ENCODE measurements at places on chromosomes 2 and 18.
A peak's percentile ranks its signal among the peaks of the same experiment; 100 is the strongest.

DNA sequence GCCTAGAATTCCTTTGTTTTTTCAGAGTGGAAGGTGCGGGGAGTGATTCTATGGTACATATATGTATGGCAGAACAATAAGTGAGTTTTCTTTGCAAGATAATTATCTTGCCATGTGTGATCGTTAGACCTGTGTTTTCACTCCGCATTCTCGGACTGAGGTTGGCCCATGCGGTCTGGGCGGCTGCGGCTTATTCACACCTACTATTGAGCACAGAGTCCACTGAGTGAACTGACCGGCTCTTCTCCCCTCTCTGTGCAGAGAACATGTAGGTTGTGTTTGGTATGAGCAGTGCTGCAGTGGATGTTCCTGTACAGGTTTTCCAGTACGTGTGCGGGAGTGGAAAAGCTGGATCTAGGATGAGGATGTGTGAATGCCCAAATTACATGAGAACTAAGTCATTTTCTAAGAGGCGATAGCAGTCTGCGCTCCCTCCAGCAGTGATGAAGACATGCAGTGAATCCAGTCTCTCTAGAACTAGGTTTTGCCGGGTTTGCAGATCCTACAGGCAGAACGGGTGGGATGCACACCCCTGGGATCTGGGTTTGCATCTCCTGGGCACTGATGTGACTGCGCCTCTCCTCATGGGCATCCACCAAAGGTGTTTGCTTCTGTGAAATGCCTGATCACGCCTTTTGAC, 27.1 kb downstream of the MTERF4 start:
- DNase-seq: no peak

GRCh38 chr2:196988639-196989038, 62.1 kb upstream of the PGAP1 start:
- no peak for DNase-seq

DNA sequence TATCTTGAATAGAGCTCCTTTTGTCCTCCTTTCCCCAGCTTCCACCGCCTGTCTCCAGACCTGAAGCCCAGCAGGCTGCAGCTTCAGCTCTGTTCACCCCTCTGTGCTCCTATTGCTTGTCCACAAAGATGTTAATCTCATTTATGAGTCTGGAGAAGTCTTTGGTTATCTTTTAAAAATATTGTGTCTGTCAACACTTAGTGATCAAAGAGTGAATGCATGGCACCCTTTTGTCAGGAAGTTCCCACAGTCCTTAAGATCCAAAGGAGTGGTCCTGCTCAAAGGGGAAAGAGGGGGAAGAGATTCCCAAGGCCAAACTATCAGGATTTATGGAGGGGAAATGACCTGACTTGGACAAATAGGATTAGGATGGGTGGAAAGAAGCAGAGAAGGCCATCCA, 118.9 kb downstream of the ACAA2 start:
- DNase-seq: no peak

DNA sequence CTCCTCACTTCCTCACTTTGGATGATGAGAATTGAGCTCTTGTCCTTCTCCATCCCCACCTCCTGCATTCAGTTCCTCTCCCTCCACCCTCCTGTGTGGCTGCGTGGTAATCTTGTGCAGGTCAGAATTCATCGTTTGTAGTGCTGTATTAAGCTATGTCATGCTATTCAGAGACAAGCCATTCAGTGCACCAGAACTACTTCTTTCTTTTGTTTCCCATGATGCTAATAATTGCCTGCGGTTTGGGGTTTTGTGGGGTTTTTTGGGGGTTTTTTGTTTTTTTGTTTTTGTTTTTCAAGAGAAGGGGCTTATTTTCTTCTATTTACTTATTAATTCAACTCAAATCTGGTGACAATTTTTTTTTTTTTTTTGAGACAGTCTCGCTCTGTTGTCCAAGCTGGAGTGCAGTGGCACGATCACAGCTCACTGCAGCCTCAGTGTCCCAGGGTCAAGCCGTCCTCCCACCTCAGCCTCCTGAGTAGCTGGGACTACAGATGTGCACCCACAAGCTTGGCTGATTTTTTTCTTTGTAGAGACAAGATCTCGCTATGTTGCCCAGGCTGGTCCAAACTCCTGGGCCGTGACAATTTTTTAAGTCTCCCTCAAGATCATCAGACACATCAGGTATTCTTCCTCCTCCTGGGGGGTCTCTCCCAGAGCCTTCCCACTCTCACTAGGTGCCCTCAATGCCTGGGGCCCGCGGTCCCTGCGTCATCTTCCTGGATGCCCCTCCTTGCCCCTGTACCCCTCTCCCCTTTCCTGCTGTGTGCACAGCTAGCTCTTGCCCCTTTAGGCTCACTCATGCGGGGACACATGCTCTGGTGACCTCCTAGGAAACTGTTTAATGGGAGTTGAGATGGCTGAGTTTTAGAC, 37.8 kb downstream of the MAL start:
- DNase-seq: no peak

- DNase-seq: peak; percentile 70
These were observed 1.7 kb upstream of the POLR2D start for GRCh38 chr2:127859712-127860085.

DNA sequence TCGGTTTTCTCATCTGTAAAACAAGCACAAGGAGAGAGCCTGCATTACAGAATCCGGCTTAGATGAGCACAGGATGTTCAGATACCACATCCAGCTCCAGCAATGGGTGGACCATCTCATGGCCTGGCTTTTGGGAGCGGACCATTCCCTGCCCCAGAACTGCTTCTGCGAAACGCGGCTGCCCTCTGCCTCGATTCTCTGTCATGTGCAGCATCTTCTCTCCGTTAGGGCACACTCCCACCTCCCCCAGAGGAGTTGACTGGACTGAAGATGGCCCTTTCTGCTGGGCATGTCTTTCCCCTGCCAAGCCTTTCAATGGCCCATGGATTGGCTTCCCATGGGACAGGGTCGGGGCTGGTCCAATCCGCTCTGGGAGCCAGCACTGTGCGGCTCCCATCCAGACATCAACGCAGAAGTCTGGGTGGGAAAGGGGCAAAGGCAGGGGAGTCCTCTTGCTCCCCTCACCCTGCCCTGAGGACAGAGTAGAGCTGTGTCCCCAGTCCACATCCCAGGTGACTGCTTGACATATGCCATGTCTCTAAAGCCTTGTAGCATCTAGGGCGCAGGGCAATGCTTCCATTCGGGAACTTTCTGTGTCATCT, 14.3 kb upstream of the FAHD2A start:
- DNase-seq: no peak

DNA sequence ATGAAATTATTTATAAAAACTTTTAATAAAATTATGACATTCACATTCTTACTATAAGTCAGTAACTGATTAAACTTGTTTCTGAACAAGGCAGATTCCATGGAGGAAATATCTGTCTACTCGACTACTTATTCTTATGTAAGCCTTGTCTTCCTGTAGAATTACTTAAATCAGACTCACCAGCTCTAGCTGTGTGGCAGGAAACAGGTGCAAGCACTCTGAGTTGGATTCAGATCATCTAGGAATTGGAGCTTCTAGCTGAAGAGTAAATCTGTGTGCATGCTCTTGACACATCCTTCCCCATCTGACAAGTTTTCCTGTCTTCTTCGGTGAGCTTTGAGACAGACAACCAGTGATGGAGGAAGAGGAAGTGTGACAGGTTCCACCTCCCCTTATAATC, 284.7 kb downstream of the TRIB2 start:
- no peak for DNase-seq

DNA sequence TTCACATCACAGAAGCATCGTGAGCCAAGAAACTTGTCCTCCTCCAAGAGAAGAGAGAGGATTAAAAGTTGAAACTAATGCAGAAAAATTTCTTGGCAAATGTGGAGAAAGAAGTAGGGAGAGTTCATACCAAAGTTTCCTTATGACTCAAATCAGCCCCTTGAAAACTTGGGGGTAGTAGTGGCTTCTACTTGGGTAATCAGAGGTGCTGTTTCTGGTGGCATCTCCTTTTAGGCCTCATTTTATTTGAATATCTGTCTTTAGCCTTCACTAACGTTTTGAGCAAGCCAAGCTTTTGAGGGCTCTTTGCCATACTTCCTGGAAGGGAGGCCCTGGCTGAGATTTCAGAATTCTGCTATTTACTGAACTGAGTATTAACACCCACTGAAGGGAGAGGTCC, 515.3 kb upstream of the MEX3C start:
- DNase-seq: no peak

DNA sequence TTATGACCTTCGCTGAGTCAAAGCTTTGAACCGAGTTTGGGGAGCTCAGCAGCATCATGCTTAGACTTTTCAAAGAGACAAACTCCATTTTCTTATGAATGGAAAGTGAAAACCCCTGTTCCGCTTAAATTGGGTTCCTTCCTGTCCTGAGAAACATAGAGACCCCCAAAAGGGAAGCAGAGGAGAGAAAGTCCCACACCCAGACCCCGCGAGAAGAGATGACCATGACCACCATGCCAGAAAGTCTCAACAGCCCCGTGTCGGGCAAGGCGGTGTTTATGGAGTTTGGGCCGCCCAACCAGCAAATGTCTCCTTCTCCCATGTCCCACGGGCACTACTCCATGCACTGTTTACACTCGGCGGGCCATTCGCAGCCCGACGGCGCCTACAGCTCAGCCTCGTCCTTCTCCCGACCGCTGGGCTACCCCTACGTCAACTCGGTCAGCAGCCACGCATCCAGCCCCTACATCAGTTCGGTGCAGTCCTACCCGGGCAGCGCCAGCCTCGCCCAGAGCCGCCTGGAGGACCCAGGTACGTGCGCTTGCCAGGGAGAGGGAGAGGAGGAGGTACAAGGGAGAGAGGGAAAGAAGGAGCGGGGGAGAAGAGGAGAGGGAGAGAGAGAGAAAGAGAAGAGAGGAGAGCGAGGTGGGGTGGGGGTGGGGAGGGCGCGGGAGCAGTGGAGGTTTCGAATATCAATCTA, at the start of gene DLX1:
Gene DLX1 (plus strand): TSS at position 48 of the 700 bp plus-strand sequence. CDS start 171 bp downstream, at position 219.
- no peak for DNase-seq

DNA sequence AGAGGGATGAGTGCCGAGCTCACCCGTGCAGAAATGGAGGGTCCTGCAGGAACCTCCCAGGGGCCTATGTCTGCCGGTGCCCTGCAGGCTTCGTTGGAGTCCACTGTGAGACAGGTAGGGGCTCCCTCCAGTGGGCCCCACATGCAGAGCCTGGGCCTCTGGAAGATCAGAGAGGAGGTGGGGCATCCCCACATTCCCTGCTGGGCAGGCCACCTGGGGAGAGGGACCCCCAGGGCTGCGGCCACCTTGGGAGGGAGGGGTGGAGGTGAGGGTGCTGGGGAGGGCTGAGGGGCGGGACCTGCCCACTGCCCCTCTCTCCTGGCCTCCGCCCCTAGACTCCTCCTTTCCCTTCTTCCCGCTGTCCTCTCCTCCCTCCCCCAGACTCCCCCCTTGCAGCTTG, 38.5 kb downstream of the MTERF4 start:
- no peak for DNase-seq

DNA sequence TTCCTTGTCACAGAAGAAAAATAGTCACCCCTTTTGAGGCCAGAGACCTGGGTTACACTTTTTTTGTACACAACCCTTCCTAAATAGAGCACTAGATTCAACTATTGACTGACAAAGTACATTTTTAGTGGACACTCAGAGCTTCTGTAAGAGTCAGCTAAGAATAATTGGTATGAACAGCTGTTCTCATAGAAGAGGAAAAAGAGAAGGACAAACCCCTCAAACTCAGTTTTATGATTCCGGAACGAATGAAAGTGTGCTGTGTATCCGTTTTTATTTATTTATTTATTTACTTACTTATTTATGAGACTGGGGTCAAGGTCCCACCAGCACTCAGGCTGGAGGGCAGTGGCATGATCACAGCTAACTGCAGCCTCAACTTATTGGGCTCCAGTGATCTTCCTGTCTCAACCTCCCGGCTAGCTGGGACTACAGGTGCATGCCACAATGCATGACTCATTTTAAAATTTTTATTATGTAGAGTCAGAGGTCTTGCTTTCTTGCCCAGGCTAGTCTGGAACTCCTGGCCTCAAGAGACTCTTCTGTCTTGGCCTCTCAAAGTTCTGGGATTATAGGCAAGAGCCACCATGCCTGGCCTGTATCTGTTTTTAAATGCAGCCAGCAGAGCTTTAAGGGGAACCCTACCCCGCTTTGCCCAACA, 36.0 kb upstream of the FZD5 start:
- peak; percentile 65 for DNase-seq

- DNase-seq: no peak
These were observed 31.8 kb upstream of the SLC8A1 start for GRCh38 chr2:40483549-40484243.

DNA sequence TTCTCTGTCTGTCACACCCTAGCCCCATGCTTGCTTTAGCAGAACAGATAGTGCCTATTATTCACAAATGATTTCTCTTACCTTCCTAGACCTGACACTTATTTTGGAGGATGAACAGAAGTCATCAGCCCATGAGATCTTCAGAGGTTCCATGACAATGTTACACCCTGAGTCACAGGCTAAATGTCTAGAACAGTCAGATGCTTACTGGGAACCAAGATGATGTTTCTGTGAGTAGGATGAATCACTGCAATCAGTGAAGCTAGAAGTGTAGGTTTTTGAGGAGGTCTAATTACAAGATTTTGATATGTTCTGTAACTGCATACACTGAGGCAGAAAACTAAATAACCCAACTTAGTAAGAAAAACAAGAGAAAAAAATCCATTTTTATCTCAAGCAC, 123.0 kb upstream of the THUMPD2 start:
- DNase-seq: peak; percentile 56

- no peak for DNase-seq
These were observed 229.6 kb downstream of the GBX2 start for GRCh38 chr2:235938611-235939010.

DNA sequence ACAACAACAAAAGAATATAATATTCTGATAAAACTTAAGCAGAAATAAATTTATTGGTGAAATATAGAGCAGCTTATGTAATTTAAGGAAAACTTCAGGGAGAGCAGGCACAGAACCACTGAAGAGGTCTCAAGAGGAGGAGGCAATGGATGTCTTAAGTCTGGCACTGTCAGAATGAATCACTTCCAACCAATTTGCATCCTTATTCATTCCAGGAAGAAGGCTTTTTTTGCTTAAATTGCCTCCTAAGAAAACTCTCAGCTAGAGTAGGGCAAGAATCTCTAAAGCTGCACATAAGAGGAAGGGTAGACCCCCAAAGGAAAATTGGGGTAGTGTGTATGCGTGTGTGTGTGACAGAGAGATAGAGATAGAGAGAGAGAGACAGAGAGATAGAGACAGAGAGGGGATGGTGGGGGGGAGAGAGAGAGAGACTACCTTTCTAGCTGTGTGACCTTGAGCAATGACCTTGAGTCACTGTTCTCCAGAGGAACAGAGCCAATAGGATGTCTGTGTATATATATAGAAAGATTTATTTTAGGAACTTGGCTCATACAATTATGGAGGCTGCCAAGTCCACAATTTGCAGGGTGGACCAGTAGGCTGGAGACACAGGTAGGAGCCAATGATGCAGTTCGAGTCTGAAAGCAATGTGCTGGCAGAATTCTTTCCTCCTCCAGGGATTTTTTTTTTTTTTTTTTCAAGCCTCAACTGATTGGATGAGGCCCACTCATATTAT, 96.4 kb upstream of the LINC00305 start:
- no peak for DNase-seq

DNA sequence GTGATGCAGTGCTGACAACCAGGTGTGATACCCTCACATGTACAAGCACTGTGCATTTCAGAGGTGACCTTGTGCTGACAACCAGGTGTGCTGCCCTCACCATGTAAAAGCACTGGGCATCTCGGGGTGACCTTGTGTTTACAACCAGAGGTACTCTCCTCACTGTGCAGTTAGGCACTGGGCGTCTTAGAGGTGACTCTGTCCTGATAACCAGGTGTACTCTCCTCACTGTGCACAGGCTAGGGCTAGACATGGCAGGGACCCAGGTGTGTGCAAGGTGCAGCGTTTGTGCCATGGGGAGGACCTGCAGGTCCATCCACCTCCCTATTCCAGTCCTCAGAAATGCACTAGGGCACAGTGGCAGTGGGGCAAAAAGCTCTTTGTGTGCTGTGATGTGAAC, 8.5 kb upstream of the ALKAL2 start:
- no peak for DNase-seq

Measured in foreskin keratinocyte (primary cell).